ENCODE measurements at places on chromosomes 5 and 9.

- DNase-seq = no peak
Observed at GRCh38 chr5:142357469-142358090, 32.8 kb upstream of the SPRY4 start.

- DNase-seq = no peak
Observed at GRCh38 chr5:9924614-9925013, 294.5 kb upstream of the TAS2R1 start.

GRCh38 chr5:135141303-135142268 is 107.6 kb upstream of the PITX1 start:
- DNase-seq = no peak

- DNase-seq = no peak
Observed at GRCh38 chr9:77125665-77126064, 51.7 kb upstream of the VPS13A start.

- DNase-seq = no peak
Observed at GRCh38 chr5:39178861-39179260, 40.5 kb downstream of the FYB1 start.

DNA sequence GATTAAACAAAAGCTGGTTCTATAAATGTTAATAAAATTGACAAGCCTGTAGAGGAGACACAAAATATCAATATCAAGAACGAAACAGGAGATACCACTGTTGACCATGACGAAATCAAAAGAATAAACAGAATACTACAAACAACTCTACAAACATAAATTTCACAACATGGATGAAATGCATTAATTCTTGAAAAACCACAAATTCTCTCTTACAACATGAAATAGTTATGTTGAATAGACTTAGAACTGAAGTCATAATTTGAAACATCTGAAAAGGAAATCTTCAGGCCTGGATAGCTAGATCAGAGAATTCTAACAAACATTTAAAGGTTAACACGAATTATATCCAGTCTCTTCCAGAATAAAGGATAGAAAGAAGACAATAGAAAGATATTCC is 6.9 kb upstream of the SPATA31C1 start:
- DNase-seq = no peak

DNA sequence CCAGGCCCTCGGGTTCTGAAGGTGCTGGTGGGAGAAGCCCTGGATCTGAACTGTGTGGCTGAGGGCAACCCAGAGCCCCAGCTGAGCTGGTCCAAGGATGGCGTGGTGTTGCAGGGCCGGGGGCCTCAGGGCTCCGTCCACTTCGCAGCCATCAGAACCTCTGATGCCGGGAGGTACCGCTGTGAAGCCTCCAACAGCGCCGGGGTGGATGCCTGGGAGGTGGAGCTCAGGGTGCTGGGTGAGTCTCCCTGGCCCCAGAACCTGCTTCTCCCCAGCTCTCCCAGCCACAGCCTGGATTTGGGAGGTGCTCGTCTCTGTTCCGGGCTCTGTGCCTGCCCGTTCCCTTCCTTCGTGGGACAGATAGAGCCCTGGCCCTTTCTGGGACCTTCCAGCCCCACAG is 75.6 kb downstream of the HMCN2 start:
- no peak for DNase-seq

GRCh38 chr9:34994260-34994899 is 4.8 kb downstream of the DNAJB5 start:
- no peak for DNase-seq

- no peak for DNase-seq
Observed at GRCh38 chr5:81718300-81718699, 32.6 kb downstream of the SSBP2 start.

DNA sequence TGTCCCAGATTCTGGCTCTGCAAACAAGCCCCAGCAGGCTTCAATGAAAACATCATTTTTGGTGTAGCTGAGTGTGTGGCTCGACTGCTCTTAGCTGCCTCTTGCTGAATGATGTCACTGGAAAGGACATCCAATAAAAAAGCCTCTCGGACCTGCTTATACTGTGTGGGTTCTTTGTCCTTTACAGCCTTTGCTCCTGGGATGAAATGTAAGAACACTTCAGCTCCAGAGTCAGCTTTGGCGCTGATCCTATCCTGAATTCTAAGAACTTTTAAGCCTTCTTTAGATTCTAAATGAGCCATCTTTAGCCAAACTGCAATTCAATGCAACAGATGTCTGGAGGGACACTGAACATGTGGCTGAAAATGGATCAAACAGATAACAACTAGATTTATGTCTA is 404.6 kb upstream of the C9orf72 start:
- no peak for DNase-seq

DNA sequence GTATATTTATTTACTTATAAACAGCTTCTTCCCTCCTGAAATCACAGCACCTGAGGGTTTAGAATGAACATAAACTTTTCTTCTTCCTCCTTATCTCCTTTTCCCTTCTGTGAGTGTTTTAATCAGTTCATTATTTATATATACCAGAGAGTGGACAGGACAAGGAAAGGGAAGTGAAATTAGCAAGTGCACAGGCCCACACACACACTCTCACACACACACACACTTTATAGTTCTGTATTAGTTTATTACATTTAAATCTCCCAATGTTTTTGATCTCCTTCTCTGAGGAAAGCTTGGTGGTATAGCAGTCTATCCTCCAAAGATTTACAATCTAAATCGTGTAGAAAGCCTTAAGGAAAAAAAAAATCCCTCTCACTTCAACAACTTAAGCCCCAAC is 353.5 kb downstream of the NDUFS4 start:
- no peak for DNase-seq

DNA sequence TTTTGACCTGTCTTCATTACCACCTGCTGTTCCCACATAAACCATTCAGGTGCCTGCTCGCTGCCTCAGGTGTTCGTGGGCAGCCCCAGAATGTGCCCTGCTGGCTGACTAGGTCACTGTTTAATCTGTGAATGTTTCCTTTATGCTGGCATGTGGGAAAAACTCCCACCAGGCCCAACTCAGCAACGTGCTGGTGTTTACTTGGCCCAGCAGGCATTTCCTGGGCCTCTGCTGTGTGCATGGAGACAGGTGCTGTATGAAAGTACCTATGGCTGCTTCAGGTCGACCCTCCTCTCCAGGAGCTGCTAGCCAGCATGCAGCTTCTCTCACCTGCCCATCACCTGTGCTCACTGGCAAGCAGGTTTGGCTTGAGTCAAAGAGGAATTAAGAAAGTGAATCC is 65.8 kb downstream of the RAD23B start:
- DNase-seq = no peak

- no peak for DNase-seq
Observed at GRCh38 chr5:150771034-150771795, 7.3 kb upstream of the SMIM3 start.

DNA sequence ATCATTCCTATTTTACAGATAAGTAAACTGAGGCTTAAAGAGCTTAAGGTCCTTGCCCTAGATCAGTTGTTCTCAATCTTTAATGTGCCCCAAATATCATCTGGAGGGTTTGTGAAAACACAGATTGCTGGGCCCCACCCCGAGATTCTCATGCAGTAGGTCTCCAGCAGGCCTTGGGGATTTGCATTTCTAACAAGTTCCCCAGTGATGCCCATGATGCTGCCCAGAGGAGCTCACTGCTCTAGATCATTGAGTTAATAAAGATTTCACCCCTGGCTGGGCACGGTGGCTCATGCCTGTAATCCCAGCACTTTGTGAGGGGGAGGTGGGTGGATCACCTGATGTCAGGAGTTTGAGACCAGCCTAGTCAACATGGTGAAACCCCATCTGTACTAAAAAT is 42.8 kb upstream of the RAD23B start:
- no peak for DNase-seq

- no peak for DNase-seq
Observed at GRCh38 chr5:34897646-34898045, 17.7 kb downstream of the RAD1 start.

DNA sequence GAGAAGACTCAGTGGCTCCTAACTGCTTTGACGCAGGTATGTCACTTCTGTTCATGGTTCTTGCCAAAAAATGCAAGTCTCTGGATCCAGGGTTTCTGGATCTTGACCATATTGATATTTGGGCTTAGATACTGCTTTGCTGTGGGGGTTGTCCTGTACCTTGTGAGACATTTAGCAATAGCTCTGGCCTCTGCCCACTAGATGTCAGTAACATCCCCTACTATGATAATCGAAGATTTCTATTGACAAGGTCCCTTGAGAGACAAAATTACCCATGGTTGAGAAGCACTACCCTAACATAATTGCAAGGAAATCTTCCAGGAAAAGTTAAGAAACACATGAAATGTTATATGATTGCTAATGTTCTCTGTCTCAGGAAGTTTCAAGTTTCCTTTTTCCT is 285.4 kb downstream of the TMEM232 start:
- DNase-seq = no peak

- no peak for DNase-seq
Observed at GRCh38 chr9:127568971-127569885, 42.8 kb upstream of the STXBP1 start.

DNA sequence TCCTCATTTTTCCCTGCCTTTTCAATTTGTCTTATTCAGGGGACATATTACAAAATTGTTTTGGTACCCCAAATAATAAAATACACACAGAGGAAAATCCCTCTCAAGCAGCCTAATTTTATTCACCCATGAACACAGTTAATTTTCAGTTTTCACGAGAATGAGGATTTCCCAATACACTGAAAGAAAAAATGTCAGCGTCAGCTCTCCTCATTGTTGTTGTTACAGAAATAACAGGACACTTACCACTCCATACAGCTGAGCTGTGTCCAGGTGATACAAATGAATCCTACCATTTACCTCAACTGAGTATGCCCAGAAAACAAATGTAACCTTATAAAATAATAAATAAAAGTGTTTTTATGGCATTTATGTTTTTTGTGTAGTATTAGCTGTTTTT is 144.6 kb upstream of the PCA3 start:
- no peak for DNase-seq

DNA sequence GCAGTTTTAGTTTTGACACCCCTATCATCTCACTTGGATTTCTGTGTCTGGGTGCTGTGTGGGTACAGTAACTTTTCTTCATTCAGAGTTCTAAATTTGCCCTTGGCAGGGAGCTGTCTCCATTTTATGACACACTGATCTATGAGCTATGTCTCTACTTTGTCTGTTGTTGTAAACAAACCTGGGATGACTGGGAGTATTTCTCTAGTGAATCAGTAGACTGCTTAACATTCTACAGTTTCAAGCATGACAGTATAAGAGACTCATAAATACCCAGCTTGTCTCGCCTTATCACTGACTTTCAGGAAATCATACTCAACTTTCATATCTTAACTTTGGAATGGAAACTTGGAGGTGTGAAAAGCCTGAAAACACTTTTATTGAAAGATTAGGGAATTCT is 212.1 kb upstream of the NUDT12 start:
- no peak for DNase-seq

DNA sequence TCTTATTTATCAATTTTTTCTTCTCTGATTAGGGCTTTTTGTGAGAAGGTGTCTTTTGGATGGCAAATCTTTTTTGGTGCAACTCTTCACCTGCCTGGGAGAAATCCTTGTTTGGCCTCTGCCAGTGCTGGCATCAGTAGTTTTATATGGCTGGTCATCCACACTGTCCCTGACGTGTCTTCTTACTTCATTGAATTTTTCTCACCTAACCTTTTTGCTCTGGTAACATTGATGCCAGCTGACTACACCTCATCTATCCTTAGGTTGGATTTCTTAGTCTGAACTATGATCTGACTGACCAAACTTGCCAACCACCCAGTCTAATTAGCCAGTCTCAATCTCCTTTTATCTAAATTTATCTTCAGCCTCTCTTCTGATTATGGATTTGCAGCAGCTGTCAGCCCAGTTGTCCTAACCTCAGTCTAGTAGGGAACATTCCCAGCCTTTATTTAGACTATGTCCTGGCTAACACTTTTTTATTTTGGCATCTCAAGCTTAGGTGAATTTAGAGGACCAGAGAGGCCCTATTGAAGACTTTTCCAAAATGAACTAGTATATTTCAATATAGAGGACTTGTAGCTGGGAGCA is 10.6 kb upstream of the TMEM38B start:
- DNase-seq = no peak

DNA sequence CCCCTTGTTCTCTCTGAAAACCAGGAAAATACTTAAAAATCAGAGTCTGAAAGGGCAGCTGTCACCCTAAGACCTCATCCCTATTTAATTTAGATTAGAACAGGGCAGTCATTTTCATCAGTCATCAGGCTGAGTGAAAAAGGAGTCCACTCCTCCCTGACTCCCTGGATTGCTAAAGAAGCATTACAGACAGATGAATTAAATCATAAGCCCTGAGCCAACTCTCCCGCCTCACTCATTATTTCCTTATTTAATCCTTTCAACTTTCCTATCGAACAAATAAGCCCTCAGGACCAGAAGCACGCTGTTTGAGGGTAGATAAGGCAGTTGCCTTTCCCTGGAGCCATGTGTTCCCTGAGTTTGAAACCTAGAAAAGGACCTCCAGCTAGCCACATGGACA is 201.9 kb upstream of the ANKRD55 start:
- DNase-seq = no peak

DNA sequence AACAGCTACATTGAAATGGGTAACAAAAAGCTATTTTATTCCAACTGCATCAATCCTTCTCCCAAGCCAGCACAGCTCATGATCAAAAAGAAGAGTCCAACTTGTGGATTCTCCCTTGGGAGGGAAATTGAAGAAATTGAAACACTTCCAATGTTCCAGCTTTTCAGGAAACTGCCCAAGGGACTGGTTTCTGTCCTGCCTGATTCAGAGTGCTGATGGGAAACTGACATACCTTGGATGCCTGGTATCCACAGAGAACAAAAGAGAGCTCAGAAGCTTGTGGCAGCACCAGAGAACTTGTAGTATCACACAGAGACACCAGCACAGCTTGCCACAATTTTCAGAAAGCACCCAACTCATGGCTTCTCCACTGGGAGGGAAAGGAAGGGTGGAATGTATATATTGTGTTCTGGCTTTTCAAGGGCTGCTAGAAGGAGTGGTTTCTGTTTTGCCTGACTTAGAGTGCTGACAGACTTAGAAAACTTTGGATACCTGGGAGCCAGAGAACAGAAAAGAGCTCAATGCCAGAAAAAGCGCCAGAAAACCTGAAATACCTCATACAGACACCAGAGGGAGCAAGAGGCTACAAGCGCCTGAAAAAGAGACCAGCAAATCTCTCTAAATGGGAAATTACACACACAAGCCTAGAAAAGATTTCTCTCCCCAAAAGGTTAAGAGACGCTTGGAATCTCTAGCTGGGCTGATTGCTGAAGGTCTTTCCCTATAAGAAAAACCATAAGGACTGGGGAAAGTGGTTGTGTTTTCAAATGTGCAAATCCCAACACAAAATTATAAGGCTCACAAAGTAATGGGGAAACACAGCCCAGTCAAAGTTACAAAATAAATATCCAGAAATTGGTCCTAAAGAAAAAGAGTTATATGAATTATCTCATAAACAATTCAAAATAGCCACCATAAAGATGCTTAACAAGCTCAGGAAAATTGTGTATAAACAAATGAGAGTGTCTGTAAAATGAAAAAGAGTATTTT is 178.8 kb downstream of the SPOCK1 start:
- DNase-seq = no peak

GRCh38 chr5:178337334-178337741 is 104.7 kb upstream of the PHYKPL start:
- DNase-seq = no peak

GRCh38 chr9:99021512-99021911 is 77.8 kb downstream of the COL15A1 start:
- no peak for DNase-seq

- no peak for DNase-seq
Observed at GRCh38 chr9:7234144-7234543, 476.4 kb downstream of the KDM4C start.

- DNase-seq = no peak
Observed at GRCh38 chr5:90476391-90476790, 1.7 kb downstream of the POLR3G start.

GRCh38 chr5:39197556-39197955 is 21.8 kb downstream of the FYB1 start:
- peak; percentile 39 for DNase-seq

- DNase-seq = no peak
Observed at GRCh38 chr5:33364406-33364805, 76.4 kb upstream of the TARS1 start.

Measured in central memory CD8-positive, alpha-beta T cell (primary cell).